ENCODE measurements at places on chromosomes 13 and 19.
A peak's percentile ranks its signal among the peaks of the same experiment; 100 is the strongest.

- no peak for DNase-seq
These were observed 254.1 kb upstream of the RXFP2 start for GRCh38 chr13:31485183-31485582.

GRCh38 chr13:27168086-27168485, 3.5 kb downstream of the USP12 start:
- no peak for DNase-seq

DNA sequence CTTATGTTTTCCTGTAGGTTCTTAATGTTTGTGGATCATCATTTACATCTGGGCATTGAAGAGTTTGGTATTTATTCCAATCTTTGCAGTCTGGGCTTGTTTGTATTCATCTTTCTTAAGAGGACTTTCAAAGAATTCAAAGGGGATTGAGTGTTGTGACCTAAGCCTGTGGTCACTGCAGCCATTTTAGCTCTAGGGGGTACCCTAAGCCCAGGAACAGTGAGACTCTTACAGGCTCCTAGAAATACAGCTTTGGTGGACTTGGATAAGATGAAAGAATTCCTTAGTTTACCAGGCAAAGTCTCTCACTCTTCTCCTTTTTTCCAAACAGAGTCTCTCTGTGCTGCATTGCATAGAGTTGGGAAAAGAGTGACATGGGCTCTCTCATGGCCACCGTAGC, 2539.0 kb upstream of the PCDH20 start:
- no peak for DNase-seq

DNA sequence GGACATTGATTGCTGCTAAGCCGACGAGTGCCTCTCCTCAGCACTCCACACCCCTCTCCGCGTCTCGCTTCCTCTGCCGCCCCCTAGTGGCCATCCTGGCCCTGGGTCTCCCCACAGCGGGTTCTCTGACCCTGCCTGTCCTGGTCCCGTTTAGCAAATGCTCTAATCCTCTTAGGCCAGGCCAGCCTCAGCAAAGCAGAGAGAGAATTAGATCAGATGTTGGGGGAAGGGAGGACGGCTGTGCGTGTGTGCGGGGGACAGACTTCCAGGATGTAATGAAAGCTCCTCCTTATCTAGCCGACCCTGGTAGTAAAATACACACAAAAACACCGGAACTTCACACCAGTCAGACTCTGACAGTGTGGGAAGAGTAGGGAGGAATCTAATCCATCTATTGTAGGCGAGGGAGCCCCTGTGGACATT, 4.5 kb downstream of the TPRX2 start:
- peak; percentile 86 for DNase-seq

GRCh38 chr13:45592758-45593157, 22.8 kb downstream of the ERICH6B start:
- no peak for DNase-seq

DNA sequence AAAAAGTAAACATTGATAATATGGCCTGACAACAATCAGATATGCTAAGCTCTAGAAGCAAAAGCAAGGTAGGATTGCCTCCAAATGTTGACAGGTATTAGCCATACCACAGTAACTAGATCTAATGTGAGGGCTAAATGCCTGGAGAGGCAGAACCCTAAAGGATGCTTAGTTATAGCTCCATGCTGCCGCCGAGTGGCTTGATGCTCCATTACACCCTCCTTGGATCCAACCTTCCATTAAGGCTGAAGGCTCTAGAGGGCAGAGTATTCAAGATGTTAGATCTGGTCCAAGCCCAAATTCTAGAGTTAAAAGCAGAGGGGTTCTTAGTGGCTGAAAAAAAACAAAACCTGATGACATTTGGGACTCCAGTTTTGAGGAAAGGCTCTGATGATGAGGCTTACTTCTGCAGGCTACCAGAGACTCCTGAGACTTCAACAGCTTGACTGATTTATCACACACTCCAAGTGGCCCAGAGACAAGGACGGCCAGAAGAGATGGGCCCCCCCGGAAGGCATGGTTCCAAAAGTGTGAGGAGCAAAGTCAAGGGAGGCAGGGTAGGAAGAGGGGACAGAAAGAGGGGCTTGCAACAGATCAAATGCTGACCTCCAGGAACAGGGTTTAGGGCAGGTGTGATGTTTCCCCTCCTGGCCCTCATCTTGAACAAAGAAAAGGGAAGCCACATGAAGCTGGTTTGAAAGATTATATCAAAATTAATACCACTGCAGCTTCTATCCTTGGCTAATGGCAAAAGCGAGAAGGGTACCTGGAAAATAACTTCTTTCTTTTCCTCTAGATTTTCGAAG, 21.9 kb upstream of the CPB2 start:
- peak; percentile 91 for DNase-seq

GRCh38 chr13:76825430-76825829, 60.8 kb downstream of the KCTD12 start:
- DNase-seq: no peak

GRCh38 chr13:108154421-108154858, 60.9 kb downstream of the LIG4 start:
- DNase-seq: no peak

- DNase-seq: no peak
These were observed 603 bp downstream of the GPALPP1 start for GRCh38 chr13:44989941-44990340.

GRCh38 chr19:48158210-48158790, 11.8 kb downstream of the LIG1 start:
- no peak for DNase-seq

DNA sequence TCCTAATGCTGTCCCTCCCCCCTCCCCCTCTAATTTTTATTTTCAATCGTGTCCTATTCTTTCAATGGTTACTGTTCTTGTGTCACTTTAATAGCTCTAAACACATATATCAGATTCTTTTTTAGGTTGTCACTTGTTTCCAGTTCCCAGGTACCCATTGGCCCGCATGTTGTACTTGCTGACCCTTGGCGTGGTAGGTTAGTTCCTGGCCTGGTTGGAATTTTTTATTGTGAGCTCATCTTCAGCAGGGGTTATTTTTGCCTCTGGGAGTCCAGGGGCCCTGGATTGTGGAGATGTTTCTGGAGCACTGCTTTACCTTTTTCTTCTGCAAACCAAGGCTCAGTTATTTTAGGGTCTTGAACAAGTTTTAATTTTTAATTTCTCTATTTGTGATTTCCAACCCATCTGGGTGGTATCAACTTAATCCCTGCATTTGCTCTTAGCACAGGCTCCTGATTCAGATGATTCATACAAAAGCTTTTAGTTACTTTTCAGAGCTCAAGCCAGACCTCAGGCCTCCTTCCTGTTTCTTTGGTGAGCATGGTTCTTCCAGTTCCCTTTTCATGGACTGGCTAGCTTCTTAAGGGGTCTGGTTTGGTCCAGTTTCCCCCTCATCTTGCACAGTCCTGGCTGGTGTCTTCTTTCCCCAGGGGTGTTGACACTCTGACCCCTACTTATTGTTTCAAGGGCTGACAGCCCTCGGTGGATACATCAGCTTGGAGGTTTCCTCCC, 220.5 kb downstream of the TM9SF2 start:
- no peak for DNase-seq

DNA sequence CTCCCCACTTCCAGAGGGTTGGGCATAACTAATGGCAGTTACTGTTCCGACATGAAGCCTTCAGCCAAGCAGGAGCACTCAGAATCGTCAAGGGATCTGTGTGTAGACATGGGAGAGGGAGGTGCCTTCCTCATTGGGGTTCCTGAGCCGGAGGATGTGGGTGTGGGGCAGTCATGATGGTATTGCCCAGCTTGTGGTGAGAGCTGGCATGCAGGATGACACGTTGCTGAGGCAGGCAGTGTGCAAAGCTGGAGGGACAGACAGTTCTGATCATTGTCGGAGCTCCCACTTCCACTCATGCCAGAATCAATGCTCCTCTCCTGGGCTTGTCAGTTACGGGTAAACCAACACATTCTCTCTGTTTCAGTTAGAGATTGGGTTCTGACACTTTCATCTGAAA, 83.9 kb upstream of the TSC22D1 start:
- DNase-seq: no peak

GRCh38 chr13:74289107-74289506, 154.9 kb upstream of the KLF12 start:
- DNase-seq: no peak

DNA sequence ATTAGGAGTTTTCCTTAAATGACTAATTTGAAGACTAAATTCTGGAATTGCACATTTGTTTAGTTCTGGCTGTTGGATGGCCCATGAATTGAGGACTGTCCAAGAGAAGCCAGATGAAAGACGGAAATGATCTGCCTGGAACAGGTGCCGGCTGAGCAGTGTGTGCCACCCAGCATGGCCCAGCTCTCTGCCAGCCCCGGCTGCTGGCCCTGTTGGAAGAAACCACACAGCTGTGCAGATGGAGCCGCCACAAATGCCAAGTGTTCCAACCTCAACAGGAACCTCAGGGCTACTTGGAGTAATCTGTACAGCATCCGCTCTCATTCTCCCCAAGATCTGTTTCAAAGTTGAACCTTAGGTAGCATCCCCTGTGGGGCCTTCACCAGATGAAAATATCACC, 67.0 kb upstream of the STARD13 start:
- peak; percentile 40 for DNase-seq

DNA sequence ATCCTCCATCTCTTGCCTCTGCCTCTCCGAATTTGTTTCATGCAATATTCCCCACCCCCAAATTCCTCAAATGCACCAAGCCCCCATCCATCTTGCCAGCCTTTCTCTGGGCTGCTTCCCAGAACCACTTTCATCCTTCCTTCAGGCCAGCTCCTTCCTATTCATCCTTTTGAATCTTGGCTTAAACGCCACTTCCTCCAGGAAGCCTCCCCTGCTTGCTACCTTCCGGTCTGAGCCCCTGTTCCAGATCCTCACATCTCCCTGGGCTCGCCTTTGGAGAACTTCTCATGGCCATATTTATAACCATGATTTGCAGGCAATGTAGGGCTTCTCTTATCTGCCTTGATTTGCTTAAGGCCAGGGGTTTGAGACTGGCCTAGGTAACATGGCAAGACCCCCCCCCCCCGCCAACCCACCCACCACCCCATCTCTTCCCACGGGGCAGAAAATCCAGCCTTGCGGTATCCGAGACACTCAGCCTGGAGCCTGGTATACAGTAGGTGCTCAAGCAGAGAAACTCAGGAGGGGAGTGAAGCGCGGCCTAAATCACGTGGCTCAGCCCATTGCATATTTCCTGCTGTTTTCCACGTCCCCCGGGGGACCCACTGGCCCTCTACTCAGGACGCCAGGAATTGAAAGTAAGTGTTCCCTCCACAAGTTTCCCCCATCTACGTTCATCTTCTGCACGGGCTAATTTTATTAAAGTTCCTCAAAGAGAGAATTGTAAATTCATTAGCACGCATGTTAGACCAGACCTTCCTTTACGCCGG, 151.9 kb downstream of the PTPRS start:
- no peak for DNase-seq

- DNase-seq: no peak
These were observed 606 bp downstream of the PRDX2 start for GRCh38 chr19:12800923-12801465.

GRCh38 chr19:47023448-47023794, 3.8 kb downstream of the NPAS1 start:
- no peak for DNase-seq

DNA sequence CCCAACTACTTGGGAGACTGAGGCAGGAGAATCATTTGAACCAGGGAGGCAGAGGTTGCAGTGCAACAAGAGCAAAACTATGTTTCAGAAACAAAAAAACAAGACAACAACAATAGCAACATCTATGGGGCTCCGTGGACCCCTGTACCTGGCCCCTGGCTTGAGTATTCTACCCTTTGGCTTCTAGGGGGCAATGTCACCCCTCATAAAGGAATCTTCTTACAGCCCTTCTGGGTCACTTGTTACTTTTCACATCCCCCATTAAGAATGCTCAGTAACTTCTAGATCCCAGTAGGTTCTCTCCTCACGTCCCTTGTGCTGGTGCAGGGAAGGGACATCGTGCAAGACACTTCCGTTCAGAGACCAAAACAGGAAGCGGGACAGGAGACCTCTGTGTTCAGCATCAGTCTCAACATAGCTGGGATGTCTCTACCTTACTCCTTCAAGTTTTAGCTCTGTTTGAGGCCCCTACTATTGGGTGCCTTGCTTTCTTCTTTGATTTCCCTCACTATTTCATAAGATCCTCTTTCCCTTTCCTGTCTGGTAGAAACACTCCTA, 218.1 kb upstream of the ARGLU1 start:
- DNase-seq: no peak

- DNase-seq: peak; percentile 43
These were observed 3.0 kb downstream of the DZIP1 start for GRCh38 chr13:95641291-95642027.

- no peak for DNase-seq
These were observed 11.3 kb downstream of the LILRB4 start for GRCh38 chr19:54674021-54674617.

DNA sequence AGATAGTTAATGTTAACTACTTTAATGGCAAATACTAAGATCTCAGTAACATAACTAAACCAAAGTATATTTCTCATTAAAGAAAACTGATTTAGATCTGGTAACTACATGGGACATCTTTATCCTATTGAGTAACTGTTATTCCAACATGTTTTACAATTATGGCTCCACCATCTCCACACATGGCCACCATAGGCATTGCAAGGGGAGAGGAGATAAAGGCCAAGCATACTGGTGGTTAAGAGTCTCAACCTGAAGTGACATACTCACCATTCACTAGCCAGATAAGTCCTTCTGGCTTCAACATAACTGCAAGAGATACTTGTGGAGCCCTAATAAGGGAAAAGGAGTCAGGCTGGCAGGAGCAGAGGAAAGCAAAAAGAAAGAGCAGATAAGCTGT, 1586.4 kb upstream of the SPRY2 start:
- DNase-seq: no peak

GRCh38 chr19:2015608-2015950, at the start of gene BTBD2:
Gene BTBD2 (minus strand): TSS chr19:2015714. CDS start chr19:2015703, 11 bp downstream.
- DNase-seq: peak; percentile 89

- no peak for DNase-seq
These were observed 361.6 kb downstream of the TDRD3 start for GRCh38 chr13:60758637-60759036.

DNA sequence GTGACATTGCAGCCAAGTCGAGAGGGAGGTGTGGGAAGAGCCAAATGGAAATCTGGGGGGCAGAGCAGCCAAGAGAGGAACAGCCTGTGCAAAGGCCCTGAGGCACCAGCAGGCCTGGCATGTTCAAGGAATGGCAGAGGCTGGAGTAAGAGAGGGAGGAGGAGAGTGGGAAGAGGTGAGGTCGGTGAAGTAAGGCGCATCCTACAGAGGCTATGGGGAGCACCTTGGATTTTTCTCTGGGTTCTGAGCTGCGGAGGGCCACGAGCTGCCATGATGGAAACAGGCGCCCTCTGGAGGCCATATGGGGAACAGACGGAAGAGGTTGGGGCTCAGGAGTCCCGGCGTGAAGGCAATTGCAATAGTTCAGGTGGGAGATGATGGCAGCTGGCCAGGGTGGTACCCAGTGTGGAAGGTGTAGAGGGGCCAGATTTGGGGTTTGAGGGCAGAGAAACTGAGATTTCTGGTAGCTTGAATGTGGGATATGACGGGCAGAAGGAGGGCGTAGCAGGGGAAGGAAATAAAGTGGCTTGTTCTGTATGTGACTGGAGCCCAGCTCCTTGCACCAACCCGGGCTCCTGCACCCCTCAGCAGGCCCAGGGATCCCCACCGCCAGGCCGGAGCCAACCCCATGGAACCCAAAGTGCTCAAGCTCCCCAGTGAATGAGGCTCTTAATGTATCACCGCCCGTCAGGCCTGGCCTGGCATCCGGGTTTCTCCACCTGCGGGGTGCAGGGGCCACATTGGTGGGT, 20.5 kb upstream of the STRN4 start:
- no peak for DNase-seq
